GM06990 (cell line): ENCODE measurements at places on chromosomes 11 and 22.

DNA sequence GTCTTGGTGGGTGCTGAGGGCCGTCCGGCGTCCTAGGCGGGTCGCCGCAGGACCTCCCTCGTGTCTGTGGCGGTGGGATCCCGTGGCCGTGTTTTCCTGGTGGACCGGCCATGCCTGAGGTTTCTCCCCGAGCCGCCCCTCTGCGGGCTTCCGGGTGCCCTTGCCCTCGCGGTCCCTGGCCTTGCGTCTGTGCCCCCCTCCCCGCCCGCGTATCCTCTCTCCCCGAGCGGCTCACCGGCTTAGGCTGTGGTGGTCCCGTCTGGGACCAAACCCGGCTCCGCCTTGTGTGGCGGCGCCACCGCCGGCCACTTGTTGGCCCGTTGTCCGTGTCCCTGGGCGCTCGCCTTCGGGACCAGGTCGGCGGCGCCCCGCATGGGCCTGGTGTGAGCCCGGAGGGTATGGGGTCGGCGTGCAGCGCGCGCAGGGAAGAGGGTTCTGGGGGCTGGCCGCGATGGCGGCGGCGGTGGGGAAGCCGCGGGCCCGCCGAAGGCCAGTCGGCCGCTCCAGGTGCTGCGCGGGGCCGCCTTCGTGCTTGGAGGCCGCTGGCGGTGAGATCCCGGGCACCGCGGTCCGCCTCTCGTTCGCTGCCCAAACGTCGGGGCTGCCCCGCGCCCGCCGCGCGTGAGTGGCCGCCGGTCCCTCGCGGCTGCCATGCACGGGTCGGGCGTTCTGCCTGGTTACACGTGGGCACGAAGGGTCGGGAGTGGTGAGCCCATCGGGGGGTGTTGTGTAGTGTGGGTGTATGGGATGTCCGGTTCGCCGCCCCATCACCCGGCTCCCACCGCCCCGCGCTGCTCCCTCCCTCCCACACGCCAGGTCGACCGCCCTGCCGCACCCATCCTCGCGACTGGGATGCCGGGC, 3899.1 kb upstream of the OR11H1 start:
- DNase-seq, result no peak

DNA sequence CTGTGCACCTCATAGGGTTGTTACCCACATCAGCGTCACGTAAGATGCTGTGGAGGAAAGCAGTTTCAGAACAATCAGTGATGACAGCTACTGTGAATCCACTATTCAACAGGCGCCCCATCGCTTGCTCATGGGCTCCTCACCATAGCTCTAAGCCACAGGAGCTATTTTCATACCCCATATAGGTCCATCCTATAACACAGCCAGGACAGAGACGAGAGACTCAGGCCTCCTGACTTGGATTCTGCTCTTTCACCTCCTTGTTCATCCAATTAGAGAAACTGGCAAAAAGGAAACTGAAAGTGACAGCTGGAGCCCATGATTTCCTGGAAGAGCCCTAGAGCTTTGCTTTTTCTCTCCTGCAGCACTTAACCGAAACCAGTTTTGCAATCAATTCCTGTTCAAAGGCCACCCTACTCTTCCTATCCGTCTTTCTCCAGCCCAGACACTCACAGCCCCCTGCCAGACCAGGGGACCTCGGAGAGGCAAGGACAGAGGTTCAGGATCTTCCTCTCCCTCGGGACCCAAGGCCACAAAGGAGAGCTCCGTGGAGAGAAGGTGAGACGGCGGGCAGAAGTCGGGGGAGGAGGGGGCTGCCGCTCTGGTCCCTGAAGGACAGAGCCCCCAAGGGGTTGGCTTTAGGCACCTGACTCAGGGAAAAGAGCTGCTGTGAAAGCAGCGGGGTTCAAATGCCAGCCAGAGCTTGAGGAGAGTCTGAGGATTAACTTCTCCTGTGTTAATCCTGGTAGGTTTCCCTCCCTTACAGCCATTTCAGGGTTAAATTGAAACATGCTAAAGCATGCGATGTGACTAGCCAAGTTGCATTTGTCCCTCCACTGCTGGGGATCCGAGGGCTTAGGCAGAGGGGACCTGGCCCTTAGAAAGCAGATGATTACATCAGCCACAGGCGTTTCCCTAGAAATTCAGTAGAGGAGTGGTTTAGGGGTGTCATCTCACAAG, at the start of gene APOL6:
TSS of gene APOL6 (plus strand) at position 381 of the 960 bp plus-strand sequence. CDS start 7,980 bp downstream, outside the sequence.
- peak; percentile 72 for DNase-seq

GRCh38 chr11:116111546-116111945, 607.3 kb upstream of the CADM1 start:
- no peak for DNase-seq

- no peak for DNase-seq
Measured at GRCh38 chr22:29700206-29700899, 19.4 kb upstream of the CABP7 start.

GRCh38 chr11:46604796-46605195, 11.0 kb upstream of the AMBRA1 start:
- DNase-seq, result no peak

DNA sequence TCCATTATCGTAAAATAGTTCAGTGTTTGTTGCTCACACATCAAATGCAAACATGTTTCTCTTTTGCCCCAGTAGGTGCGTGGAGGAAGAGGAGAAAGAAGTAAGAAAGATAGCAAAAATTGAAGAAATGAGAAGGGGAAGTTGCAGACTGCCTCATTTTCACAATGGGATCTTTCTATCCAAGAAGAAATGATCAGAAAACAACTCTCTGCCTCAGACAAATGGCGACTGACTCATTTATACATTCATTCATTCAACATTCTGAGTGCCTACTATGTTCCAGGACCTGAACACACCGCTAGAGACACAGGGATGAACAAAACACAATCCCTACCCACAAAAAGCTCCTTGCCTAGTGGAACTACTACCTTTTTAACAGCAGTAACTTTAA, 367 bp downstream of the HPS5 start:
- DNase-seq, result no peak

DNA sequence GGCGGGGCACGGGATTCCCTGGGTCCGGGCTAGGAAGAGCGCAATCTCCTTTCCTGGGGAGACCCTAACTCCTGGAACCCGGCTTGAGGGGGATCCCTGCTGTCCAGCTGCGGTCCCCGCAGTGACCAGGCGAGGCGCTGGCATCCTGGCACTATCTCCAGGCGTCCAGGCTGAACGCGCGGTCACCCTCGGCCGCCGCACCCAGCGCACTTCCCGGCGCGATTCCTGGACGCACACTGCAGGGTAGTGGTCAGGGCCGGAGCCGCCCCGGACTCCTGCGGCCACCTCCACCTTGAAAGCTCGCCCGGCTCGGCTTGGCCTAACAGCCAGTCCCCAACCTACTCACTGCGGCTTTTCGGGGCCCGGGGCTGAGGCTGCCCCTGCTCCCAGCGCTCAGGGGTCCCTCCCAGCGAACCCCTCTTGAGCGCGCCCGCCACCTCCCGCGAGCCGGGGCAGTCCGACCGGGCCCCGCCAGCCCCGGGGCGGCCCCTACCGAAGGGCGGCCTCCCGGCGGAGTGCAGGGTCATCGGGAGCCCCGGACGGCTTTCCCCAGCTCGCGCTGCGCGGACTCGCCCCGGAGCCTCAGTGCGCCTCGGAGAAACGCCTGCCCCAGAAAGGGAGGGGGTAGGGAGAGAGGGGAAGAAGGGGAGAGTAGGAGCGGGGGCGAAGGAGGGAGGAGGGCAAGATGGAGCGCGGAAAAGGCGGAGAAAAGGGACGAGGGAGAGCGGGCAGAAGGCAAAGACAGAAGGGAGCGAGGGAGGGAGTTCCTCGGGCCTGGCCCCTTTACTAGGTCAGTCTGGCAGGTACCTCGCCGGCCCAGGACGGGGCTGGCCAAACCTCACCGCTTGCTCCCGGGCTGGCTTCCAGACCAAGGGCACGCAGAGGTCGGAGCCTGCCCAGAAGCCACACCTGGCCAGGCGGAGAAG, 1.0 kb downstream of the POU2AF3 start:
- no peak for DNase-seq

DNA sequence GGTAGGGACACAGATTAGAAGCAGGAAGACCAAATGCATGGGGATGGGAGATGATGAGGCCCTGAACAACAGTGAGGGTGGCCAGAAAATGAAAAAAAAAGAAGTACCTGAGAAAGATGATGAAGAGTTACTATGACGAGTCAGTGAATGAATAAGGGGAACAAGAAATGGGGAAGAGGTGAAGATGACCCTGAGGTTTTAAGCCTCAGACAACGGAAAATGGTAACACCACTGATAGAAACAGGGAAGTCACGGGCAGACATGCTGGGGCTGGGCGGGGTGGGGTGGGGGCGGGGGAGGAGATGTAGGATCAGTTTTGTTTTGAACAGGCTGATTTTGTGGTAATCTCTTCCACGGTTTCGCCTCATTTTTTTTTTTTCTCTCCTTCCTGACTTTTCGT, 205.1 kb upstream of the CADM1 start:
- no peak for DNase-seq

GRCh38 chr11:61142424-61142823, 18.8 kb downstream of the VPS37C start:
- DNase-seq, result no peak

DNA sequence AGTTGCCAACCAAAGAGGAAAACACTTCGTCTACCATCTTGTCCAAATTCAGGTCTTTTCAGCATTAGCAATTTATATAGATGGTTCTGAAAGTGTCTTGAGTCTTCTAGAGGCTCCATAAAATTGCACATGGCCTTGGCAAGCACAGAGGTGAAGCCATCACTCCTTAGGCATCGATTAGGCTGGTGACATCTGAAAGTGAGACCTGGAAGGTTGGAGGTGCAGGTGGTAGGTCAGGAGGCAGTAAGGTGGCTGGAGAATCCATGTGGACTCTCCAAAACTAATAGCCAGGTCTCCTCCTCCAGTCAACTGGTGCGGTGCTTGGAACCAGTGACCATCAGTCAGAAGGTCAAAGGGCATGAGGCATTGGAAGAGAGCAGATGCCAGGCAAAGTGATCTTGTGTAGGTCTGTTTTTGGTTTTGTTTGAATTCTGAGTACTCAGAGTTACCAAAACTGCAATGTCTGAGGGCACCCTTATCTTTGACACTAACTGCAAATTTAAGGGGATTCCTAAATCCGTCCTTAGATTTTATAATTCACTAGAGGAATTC, 6.6 kb upstream of the APOL2 start:
- no peak for DNase-seq

DNA sequence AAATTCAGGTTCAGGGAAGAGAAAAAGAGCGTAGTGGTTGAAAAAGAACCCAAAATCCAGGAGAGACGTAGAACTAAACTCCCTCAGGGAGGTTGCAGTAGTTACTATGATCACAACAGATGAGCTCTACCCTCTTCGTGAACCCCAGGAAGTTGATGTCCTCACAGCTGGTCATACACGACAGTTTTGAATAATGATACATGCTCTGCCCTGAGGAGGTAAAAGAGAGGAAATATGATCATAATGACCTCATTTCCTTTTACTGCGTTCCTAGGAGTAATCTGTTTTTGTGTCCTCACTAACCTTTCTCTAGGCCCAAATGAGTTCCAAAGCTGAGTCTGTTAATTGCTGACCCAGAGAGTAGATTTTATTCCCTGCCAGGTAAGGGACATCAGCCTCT, 1.3 kb downstream of the PATE2 start:
- no peak for DNase-seq

DNA sequence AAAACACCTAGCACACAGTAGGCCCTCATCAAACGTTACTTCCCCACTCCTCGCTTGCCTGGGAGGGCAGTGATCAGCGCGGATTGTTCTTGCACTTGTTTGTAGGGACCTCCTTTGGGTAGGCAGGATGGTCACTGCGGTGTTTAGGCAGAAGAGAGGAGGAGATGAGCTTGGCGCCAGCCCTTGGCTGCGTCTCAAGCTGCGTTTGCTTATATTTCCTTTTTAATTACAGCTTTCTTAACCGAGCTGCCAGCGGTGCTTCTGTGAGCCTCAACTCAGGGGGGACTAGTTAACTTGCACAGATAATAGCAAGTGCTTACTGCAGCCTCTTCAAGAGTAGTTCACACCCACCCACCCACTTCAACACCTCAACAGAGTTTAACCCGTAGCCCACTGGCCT, 15.1 kb downstream of the IFT27 start:
- DNase-seq, result no peak

- DNase-seq, result no peak
Measured at GRCh38 chr11:77051511-77051910, 15.3 kb upstream of the CAPN5 start.

DNA sequence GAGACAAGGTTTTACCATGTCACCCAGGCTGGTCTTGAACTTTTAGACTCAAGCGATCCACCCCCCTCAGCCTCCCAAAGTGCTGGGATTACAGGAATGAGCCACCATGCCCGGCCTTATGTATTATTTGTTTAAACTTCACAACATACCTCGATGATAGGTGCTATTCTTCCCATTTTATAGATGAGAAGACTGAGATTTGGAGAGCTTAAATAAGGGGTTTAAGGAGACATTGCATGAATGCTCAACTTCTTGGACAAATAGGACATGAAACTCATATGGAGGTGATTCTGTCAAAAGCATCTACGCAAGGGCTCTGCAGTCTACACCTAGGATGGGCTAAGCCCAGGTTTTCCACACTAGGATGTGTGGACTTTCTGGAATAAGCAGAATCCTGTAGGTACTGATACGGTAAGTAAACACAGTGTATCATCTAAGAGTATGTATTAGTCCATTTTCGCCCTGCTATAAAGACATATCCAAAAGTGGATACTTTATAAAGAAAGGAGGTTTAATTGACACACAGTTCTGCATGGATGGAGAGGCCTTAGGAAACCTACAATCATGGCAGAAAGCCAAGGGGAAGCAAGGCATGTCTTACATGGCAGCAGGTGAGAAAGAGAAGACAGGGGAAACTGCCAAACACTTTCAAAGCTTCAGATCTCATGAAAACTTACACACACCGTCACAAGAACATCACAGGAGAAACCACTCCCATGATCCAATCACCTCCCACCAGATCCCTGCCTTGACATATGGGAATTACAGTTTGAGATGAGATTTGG, 62.8 kb upstream of the CAPRIN1 start:
- DNase-seq, result no peak

GRCh38 chr11:111303461-111303860, 5.1 kb downstream of the POU2AF3 start:
- no peak for DNase-seq

DNA sequence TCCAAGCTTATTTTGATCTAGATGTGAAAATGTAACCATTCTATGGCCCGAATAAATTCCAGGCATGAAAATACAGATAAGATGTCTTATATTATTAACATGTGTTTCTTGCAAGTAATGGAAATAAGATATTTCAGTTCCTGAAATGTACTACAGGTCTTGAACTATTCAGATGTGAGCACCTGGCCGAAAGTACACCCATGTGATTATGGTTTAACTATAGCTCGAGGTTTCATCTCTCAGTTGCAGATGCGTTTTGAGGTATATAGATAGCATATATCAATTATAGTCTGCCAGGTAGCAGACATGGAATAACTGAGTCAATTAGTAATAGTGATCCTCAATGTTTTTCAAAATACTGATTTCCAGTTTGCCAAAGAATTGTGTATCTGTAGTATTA, 68.3 kb downstream of the DDIAS start:
- DNase-seq, result peak; percentile 69
